ENCODE measurements at places on chromosomes 6 and 20.

- no peak for DNase-seq
These were observed 42.7 kb downstream of the REPS1 start for GRCh38 chr6:138945354-138945753.

GRCh38 chr6:142518126-142518525 is 216.3 kb downstream of the ADGRG6 start:
- DNase-seq: no peak

DNA sequence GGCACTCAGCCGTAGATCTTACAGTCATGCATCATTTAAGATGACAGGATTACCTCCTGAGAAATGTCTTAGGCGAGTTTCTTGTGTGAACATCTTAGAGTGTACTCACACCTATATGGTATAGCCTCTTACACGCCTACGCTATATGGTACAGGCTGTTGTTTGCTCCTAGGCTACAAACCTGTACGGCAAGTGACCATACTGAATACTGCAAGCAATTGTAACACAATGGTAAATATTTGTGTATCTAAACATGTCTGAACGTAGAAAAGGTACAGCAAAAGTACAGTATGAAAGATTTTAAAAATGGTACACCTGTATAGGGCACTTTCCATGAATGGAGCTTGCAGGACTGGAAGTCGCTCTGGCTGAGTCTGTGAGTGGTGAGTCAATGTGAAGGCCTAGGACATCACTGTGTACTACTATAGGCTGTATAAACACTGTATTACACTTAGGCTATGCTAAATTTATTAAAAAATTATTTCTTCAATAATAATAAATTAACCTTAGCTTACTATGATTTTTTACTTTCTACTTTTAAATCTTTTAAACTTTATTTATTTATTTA is 541 bp upstream of the IL20RA start:
- no peak for DNase-seq

- no peak for DNase-seq
These were observed 36.5 kb downstream of the CDH26 start for GRCh38 chr20:59994697-59995122.

DNA sequence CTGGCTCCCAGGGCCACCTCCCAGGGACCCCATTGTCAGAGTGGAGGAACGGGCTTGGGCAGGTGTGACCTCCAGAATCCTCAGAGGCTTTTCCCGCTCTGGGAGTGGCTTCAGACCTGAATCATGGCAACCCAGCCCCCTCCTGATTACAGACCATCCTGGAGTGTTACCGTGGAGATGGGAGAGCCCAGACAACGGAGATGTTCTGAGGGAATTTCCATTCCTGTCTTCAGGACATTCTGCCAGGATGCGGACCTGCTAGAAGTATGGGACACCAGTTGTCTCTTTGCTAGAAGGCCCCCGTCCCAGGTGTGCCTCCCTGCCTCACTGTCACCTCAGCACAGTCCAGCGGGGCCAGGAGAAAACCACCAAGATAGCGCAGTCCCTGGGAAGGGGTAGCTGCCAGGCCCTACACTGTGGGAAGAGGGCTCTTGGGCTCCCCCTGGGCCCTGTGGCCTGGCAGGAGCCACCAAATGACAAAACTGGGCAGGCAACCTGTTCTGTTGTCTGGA is 109.9 kb downstream of the PSMB1 start:
- no peak for DNase-seq

- no peak for DNase-seq
These were observed 3.0 kb upstream of the PRDM13 start for GRCh38 chr6:99603421-99604165.

GRCh38 chr6:51983564-51983963 is 103.8 kb downstream of the PKHD1 start:
- DNase-seq: no peak

DNA sequence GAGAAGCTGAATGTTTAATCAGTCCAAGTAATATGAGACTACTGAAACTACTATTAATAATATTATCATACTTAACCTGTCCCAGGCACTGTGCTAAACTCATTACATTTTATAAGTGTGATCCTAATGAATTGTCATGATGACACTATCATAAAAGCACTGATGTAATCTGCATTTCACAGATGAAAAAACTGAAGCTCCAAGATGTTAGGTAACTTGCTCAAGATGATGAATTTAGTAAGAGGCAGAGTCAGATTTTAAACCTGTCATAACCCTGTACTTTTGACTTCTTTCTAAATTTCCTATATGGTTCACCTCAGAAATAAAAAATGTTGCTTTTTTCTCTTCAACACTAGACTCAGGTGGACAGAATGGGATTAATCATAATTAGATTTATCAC is 237.6 kb downstream of the ALDH8A1 start:
- DNase-seq: no peak

DNA sequence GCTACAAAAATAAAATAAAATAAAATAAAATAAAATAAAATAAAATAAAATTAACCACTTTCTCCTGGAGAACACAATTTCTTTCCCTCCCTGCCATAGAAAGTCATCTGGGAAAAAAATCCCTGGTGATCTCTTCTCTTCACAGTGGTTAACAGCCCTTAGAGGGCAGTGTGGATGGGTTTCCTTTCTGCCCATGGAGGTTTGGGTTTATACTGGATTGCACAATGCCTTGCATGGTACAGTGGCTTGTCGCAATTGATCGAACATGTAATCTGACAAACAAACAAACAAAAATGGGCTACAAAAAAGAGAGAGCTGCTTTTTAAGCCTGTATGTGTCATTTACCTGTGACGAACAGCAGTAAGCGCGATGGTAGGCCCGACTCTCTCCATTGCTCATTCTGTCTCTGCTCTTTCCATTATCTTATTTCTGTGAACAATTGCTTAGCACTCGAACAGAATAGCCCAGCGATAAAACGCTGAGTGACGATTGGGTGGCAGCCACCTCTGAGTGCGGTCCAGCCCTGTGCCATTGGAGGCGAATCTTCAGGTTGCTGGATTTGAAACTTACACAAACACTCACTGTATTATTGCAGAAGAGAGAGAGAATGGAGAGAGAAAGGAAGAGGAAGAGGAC is 166.1 kb downstream of the CD83 start:
- no peak for DNase-seq

DNA sequence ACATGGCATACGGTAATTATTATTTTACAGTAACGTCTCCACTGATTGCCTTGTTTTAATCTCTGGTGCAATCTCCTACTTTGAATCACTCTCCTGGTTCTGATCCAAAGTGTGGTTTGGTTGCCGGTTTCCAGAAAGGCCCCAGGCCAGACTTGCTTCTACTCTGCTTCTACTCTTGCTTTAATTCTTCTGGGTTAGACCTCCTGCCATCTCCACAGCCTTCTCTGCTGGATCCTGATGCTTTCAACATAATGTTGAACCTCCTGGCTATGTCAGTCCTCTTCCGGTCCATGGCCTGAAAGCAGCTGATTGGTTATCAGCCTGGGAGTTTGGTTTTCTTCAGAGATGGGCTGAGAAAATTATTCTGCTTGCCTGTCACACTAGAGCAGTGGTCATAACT is 266.5 kb upstream of the RIMS1 start:
- DNase-seq: no peak

GRCh38 chr20:56004007-56004406 is 1.3 kb downstream of the CBLN4 start:
- no peak for DNase-seq

DNA sequence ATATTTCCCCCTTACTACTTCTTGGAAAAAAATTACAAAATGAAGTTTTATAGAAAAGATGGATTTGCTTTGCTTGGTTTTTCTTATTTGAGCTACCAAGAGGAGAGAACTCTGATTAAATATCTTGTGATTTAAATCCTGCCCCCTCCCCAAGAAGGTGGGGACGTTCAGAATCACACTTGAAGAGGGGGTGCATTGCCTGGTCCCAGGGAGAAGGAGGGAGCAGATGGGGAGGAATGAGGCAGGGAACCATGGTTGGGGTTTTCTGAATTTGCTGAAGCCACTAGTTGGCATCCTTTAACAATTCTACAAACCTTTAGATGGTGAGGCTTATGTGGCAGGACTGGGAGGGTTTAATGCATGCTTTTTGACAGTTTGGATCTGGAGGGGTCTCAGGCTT is 5.5 kb downstream of the PCK1 start:
- no peak for DNase-seq

DNA sequence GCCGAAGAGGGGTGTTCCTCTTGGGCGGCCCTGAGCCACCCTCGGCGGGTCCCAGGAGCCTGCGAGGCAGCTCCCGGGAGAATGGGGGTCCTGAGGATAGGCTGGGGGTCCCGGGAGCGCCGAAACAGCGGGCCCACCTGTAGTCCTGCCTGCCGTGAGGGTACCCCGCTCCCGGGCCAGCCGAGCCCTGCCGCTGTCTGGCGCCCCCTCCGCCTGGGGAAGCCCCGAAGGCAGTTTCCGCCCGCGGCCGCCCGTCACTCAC is 280 bp downstream of the SPATA2 start:
- no peak for DNase-seq

DNA sequence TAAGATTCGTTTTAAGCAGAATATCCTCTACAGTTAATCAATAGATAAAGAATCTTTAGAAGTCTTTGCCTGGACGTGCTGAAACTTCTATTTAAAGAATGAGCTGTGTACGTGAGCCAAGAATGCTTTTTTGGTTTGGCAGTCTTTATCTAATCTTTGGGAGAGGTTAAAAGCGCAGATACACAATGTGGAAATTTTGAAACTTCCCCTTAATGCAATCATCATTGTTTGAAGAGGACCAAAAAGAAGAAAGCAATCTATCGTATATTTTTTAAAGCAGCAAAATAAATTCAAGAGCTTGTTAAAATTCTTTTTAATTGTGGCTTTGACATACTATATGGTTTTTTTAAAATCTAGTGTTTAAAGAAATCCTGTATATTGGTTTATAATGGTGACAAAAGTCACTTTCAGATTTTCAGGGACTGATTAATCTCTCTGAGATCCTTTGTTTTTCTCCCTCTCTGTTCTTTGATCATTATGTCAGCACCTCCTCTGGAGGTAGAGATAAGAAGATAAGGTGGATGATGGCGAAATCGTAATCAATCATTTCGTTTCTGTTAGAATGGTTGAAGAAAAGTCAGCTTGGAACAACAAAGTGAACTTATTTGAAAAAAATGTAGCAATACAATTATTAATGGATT is 92.1 kb upstream of the FAM184A start:
- DNase-seq: no peak

- no peak for DNase-seq
These were observed 551.3 kb upstream of the CDH4 start for GRCh38 chr20:60700728-60701127.

DNA sequence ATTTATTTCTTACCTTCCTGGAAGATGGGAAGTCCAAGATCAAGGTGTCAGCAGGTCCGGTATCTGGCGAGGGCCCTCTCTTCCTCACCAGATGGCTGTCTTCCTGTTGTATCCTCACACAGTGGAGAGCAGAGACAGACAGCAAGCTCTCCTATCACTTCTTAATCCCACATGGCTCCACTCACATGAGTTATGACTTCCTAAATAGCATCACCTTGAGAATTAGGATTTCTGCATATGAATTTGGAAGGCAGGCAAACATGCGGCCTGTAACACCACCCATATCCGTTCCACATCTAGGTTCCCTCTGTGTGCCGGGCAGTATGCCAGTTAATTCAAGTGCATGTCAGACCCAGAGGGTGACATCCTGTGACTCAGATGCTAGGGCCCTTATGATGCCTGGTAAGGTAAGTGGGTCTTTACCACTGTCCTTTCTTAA is 2.1 kb downstream of the RAET1E start:
- DNase-seq: peak; percentile 13

- DNase-seq: peak; percentile 29
These were observed 551 bp downstream of the SYNCRIP start for GRCh38 chr6:85641897-85642773.

- no peak for DNase-seq
These were observed 5.1 kb downstream of the PABPC1L start for GRCh38 chr20:44914924-44915323.

DNA sequence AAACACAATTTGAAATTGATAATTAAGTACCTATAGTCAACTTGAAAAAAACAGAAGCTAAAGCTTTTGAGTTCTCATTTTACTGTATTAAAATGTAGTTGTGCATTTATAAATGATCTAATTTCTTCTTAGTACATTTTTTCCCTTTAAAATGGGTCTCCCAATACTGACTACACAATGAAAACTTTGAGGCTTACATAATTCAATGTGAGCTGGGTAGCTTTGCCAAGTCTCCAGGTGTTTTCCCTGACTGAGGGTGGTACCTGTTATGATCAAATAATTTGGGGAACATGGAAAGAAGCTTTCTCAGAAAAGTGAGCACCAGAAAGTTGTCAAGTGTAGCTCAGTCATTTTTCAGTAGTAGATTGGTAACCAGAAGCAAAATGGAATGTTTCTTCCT is 74.3 kb downstream of the ARMC2 start:
- DNase-seq: no peak

DNA sequence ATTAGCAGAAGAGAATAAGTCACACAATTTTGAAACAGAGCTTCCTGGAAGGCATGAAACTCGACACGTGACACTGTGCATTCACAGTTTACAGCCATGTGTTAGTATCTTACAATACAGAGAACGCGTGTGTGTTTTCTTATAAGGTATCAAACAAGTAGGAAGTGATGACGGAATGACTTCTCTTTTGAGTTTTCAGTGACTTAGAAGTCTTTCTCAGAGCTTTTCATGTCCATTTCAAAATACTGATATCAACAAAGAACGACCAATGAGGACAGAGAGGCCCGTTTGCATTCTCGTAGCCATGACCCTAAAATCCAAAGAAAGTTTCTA is 36.6 kb upstream of the DUSP22 start:
- DNase-seq: no peak

DNA sequence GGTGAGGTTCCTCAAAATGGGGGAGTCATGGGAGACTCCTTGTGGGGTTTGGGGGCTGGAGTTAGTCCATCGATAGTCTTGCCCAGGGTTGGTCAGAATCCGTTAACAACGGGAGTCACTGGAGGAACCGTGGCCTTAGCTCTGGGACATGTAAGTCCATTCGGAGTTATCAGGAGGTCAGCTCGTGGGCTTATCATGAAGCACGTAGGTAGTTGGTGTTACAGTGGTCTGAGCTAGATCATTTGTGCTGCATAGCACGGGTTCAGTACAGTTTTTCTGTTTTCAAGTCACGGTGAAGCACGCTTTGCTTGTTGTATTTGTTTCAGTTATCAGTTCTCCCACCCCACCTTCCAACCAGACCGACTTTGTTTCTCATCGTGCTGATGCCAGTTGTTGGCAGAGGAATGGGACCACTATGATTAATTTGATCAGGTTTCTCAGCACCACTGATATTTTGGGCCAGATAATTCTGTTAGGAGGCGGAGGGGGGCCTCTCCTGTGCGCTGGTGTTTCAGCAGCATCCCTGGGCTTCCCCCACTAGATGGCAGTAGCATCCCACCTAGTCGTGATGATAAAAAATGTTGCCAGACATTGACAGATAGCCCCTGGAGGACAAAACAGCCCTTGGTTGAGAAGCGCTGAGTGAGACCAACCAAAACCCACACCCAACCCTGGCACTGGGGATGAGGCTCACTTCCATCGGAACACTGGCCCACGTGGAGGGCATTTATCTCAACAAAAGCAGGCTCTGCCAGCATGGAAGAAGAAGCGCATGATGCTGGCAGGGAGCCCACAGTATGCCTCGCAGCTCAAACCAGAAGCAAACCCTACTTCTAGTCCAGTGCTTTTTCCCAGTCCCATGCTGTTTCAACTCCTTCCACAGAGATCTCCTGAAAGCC is 2.2 kb upstream of the APMAP start:
- DNase-seq: peak; percentile 65

GRCh38 chr6:33576668-33577067 is 3.4 kb downstream of the BAK1 start:
- DNase-seq: no peak

GRCh38 chr6:167668019-167668753 is 158.5 kb upstream of the AFDN start:
- no peak for DNase-seq

GRCh38 chr6:157821342-157822033 is 1.6 kb upstream of the SNX9 start:
- no peak for DNase-seq

- DNase-seq: no peak
These were observed 149.4 kb downstream of the SMOC2 start for GRCh38 chr6:168590406-168590805.
